A172 (cell line): ENCODE measurements at places on chromosomes 12 and 14. TPM values are rescaled to one million over a fixed set of nuclear protein-coding genes. Genes with fewer than 3 reads are reported as not detected.

DNA sequence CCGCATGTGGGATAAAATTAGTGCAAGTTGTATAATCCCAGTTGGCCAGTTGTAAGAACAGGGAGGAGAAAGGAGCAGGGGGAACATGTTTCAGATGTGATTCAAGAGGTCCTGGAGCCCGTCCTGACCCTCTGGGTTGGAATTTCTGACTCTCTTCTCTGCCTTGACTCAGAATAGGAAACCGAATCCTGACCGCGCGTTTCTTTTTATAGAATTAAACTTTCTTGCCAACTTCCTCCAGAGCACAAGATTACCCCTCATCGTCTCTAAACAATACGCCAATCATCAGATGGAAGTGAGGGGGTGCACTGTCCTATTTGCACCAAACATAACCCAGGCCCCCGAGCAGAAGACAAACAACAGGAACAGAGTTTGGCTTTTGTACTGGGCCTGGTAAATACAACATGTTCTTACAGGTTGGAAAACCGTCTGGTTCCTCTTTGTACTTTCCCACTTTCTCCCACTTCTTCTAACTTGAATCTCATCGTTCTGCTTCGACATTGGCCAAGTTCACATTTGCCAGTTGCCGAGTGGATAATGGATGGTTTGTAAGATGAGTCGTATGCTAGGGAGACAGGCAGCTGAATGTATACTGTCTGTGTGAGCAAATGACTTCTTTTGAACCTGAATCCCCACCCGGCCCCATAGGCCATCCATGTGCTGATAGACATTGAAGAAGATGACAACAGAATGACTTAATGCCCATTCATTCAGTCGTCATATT lies 42.6 kb upstream of the MED13L start:
- peak; percentile 73 for DNase-seq

DNA sequence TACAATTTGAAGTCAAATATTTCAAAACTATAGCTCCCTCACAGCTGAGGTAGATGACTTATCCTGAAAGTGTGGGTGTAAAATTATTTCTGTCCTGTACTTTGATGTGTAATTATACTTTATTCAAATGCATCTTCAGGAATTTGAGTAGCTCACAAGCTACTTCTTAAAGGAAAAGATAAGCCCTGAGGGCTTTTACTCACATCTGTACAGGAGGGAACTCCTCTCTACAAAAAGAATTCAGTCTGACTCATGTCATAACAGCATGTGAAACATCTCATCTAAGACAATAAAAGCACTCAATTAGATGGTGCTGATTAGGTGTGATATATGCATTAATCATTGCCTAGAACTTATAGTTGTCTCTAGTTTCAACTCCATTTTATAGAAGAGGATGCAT lies 452.0 kb downstream of the PRKD1 start:
- DNase-seq = peak; percentile 26

GRCh38 chr12:76124456-76124855 lies 40.0 kb upstream of the NAP1L1 start:
- DNase-seq = no peak

DNA sequence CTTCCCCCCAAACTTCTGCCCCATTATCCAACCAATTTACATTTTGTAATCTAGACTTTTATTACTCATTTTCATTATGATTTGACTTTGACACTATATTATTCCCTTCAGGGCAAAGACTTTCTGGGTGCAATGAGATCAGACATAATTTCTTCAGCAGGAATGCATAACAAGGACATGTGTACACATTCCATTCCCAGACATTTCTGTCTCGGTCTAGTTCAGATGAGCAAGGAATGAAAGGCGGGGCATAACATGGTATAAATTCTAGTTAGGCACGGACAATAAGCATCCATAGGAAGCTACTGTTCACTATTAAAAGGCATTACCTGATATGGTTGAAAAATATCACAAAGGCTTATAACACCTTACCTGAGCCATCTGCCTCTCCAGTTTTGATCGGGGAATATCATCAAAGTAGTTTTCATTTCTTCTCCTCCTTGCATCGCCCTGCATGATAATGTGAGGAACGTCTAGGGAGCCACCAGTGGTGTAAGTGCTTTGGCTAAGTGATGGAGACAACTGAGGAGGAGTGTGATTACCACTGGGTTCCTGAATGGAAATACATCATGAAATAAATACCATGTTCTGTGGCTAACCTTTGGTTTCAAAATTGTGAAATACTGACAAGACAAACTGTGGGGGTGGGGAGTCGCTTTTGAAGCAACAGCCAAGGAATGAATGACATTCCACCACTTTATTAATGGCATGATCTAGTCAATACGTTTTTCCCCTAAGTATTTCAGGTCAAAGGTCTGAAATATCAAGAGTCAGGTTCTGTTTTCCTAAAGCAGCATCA lies 183.9 kb downstream of the APAF1 start:
- peak; percentile 21 for DNase-seq

DNA sequence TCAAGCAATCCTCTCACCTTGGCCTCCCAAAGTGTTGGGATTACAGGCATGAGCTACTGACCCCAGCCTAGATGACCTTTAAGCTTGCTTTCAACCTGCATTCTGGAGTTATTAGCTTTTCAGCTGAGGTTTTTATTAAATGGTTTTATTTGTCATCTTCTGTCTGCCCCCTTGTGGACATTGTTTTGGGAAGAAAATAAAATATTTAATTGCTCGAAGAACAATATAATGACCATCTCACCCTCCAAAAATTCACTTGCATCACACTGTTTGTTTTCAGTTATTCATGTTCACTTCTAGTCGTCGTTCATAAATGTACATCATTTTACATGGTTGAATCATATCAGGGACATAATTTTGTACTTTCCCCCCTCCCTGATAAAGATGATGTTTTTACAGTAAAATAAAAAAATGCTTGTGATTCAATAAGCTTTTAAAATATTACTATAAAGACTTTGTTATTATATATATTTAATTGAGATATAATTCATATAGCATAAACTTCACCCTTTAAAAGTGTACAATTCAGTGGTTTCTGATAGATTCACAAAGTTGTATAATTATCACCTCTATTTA lies 10.1 kb upstream of the SPATS2 start:
- peak; percentile 28 for DNase-seq

The CLEC9A gene
- total RNA-seq = not detected in 2 replicates

DNA sequence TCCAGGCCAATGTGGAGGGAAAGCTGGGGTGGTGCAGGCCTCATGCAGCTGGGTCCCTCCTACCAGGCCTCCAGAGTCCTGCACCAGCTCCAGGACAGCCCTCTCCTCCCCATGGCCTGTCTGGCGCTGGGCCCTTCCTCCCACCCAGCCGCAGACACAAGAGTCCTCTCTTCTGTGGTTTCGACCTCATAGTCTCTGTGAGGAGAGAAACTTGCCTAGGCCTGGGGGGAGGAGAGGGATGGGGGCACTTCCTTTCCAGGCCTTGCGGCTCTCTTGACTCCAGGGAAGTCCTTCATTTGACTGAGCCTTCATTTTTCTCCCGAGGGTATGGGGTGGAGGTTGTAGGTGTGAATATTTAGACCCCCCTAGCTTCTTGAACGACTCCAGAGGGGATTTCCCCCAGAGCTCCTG lies 2.3 kb downstream of the MMP14 start:
- DNase-seq = no peak

- no peak for DNase-seq
Measured at GRCh38 chr12:132164426-132164825, 20.2 kb downstream of the NOC4L start.

The SAMD15 gene
- 1.9 and 2.7 TPM in 2 replicates for total RNA-seq

DNA sequence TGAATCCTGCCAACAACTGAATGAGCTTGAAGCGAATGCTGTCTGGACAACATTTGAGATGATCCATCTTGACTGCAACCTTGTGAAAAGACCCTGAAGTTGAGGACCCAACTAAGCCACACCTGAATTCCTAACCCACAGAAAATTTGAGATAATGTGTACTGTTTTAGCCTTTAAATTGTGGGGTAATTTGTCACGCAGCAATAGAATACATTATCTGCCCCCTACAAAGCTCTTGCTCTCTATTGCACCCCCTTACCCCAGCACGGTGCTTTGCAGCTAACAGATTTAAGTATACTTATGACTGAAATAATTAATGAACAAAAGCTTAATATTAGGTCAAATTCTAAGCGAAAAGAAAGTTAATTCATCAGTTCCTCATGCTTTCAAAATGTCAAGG lies 1.6 kb downstream of the POLE2 start:
- DNase-seq = no peak

DNA sequence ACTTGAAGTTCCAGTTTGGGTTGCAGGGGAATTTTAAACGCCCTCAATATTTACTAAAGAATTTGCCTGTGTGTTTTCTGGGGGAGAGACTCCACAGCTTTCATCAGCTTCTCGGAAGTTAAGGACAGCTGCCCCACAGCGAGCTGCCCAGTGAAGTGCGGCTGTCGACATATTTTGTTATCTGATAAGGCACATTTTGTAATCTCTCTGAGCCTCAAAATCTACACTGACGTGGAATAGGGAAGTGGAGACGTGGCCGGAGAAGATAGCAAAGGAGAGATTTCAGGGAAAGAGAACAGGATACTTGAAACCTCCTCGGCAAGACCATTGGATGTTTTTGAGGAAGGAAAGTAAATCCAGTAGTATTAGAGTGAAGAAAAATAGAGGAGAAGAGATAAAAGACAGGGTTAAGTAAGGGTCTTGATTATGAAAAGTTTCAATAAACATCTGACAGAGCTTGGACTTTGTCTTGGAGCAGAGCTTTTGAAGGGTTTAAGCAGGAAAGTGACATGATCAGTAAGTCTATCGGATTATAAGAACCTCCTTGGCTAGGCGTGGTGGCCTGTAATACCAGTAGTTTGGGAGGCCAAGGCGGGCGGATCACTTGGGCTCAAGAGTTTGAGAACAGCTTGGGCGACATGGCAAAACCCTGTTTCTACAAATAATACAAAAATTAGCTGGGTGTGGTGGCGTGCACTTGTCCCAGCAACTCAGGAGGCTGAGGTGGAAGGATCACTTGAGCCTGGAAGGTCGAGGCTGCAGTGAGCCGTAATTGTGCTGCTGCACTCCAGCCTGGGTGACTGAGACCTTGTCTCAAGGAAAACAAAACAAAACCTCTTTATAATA lies 1.1 kb downstream of the POLR3B start:
- DNase-seq = peak; percentile 35

DNA sequence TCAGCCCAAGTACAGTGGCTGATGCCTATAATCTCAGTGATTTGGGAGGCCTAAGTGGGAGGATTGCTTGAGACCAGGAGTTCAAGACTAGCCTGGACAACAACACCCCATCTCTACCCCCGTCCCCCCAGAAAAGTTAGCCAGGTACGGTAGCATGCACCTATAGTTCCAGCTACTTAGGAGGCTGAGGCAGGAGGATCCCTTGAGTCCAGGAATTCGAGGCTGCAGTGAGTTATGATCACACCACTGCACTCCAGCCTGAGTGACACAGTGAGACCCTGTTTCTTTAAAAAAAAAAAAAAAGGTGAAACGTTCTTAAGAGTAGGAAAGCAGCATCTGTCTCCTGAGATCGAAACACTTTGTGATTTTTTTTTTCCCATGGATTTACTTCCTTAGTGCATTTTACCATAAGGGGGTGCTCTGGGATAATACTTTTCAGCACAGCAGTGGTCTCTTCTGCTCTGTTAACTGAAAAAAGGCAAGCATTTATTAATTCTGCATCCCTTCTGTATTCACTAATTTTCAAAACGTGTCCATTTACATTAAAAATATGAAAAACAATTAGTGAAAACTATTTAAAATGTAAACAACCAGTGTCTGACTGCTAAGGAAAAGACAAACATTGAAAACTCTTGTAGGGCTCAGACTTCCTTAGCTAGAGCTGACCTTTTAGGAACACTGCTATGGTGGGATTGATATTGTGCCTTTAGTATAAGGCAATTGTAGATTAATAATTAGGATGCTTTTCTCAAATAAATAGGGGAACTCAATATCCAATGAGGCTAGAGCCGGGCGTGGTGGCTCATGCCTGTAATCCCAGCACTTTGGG lies 31.2 kb upstream of the USP44 start:
- peak; percentile 39 for DNase-seq

DNA sequence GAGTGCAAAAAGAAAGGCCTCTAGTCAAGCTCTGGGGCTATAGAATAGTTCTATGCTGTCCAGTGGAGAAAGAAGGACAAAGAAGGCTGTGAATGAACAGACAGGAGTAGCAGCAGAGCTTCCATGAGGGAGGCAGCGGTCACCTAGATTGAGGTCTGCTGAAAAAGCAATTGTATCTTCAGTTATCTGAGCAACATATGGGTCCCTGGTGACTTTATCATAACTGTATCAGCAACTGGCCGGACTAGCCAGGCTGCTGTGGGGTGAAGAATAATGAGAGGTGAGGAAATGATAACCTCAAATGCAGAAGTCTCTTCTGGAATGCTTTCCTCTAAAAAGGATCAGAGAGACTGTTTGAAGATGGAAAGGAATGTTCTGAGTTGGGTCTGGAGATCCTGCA lies 971.3 kb upstream of the TMEM132C start:
- no peak for DNase-seq

The RPL10L gene
- total RNA-seq = not detected in 2 replicates

The BCAT1 gene
- total RNA-seq = 15.8 and 32.8 TPM in 2 replicates

The SLC15A5 gene
- not detected in 2 replicates for total RNA-seq

DNA sequence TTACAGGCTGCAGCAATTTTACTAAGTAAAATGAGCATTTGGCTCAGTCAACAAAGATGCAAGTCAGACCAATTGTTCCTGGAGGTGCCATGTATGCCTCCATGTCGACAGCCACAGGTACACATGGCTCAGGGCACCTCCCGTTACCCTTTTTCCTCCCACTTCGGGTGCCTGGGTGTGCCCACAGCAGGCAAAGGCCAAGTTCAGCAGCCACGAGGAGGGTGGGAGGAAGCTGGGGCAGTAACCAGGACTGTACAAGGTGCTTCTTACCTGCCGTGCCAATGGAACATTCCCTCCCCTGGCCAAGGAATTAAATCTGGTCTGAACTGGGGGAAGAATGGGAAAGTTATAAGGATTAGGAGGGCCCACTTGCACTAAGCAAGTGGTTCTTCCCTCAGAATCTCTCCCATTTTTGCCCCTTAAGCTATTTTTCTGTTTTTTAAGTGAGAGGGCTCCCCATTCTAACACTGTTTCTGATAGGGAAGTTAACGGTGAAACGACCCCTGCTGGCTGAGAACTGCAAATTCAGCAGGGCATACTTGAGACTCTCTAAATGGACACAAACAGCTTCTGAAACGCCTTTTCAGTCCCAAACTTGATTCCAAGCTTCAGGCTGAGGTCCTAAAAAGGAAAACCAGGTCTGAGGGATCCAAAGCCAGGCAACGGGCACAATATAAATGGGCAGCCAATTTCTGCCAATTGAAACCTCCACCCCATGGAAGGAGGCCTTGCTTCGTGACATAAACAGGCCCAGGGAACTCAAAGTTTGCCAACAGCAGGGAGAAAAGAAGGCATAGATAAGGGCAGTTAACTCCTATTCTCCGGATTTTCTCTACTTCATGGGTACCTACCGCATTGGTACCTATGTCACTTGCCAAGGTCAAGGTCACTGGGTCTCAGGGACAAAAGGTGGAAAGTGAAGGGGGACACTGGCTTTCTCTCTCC lies 24.8 kb downstream of the CLECL1 start:
- peak; percentile 38 for DNase-seq
